ENCODE measurements at places on chromosomes 7 and 10. TPM values are rescaled to one million over a fixed set of nuclear protein-coding genes. Genes with fewer than 3 reads are reported as not detected.

DNA sequence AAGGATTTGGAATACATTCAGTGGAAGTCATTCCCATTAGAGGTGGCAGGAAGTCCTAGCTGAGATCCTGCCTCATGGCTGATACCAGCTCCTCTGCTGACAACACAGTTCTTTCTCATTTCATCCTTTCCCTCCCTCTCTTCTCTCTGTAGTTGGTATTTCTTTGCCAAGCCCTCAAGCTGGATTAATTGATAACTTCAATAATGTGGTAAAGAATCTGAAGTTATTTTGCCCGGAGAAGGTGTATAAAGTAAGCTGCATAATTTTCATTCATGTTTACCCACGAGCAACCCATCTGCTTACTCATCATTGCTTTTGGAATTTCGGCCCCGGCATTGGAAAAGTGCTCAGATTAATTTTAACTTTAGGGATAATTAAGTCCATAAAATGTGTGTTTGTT lies 85.2 kb upstream of the PLPP4 start:
- no peak for DNase-seq

- DNase-seq, result no peak
These were observed 5.3 kb upstream of the DGKI start for GRCh38 chr7:137852108-137852507.

GRCh38 chr10:3095373-3096139 lies 28.2 kb downstream of the PFKP start:
- DNase-seq, result peak; percentile 80

- no peak for DNase-seq
These were observed 98.5 kb upstream of the CTTNBP2 start for GRCh38 chr7:117971556-117972244.

- peak; percentile 44 for DNase-seq
These were observed 6.4 kb downstream of the SPOCK2 start for GRCh38 chr10:72081772-72082590.

- DNase-seq, result no peak
These were observed 165.3 kb downstream of the WNT2 start for GRCh38 chr7:117157241-117158209.

BAMBI gene
- 5.0 TPM for total RNA-seq

C7orf33 gene
- not detected for total RNA-seq

OR2A42 gene
- 0.16 TPM for total RNA-seq
